ENCODE measurements at places on chromosomes 11 and 22. TPM values are rescaled to one million over a fixed set of nuclear protein-coding genes. Genes with fewer than 3 reads are reported as not detected.

GAL gene
- total RNA-seq: 0.52 TPM

OR52H1 gene
- total RNA-seq: 0.24 TPM

MUC5B gene
- total RNA-seq: 0.69 TPM

ZNF215 gene
- total RNA-seq: 1.5 TPM

CSRP3 gene
- not detected for total RNA-seq

PKNOX2 gene
- 8.2 TPM for total RNA-seq

MMP13 gene
- total RNA-seq: not detected

GRCh38 chr22:44839721-44840120 lies 87.3 kb downstream of the ARHGAP8 start:
- DNase-seq: peak; percentile 60

- peak; percentile 88 for DNase-seq
These were observed 95.1 kb downstream of the CCDC81 start for GRCh38 chr11:86469491-86470388.

- DNase-seq: no peak
These were observed 652.8 kb downstream of the KCNA4 start for GRCh38 chr11:29364006-29364405.

DNA sequence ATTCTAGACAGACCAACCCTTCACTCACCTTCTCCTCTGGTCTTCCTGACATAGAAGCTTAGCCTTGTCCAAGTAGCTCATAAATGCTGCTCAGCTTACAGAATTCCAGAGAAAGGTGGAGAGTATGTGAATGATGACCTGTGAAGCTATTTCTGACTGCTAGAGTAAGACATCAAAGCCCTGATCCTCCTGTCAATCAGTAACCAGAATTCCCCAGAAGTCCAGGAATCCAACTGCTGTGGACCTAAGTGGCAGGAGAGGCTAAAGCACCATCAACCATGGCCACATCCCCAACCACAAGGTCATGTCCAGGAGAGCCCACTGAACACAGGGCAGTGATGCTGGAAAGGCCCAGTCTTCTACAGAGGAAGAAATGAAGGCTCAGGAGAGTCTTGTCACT lies 2.6 kb downstream of the OR51G2 start:
- DNase-seq: no peak

- DNase-seq: no peak
These were observed 4.9 kb downstream of the PLXNB2 start for GRCh38 chr22:50302564-50302963.

DNA sequence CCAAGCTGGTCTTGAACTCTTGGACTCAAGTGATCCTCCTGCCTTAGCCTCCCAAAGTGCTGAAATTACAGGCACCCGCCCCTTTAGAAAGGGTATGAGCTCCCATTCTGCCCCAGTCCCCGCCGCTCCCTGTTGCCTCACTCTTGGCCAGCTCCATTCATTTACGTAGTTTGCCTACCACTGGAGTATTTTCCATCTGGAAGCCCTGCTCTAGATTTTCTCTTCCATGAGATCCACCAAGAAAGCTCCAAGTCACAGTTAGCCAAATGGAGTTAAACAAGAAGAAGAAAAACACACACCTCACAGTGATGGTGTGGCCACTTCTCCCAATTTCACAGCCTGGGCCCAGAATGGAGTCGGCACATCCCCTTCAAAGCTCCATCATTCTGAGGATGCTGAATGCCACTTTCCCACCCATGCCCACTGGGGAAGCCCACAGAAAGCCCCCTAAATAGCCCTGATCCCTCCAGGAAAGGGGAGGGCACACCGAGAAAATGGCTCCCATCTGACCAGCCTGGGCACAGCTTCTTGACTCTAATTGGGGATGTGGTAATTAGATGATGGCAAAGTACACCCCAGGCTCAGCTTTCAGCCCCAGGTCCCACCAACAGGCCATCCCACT lies 381.2 kb downstream of the MN1 start:
- DNase-seq: no peak

- peak; percentile 85 for DNase-seq
These were observed 2.3 kb downstream of the MMP11 start for GRCh38 chr22:23774922-23775436.

- no peak for DNase-seq
These were observed 66.9 kb downstream of the SCN3B start for GRCh38 chr11:123587559-123587958.

GRCh38 chr11:96035740-96036078 lies 111.8 kb upstream of the MTMR2 start:
- no peak for DNase-seq

DNA sequence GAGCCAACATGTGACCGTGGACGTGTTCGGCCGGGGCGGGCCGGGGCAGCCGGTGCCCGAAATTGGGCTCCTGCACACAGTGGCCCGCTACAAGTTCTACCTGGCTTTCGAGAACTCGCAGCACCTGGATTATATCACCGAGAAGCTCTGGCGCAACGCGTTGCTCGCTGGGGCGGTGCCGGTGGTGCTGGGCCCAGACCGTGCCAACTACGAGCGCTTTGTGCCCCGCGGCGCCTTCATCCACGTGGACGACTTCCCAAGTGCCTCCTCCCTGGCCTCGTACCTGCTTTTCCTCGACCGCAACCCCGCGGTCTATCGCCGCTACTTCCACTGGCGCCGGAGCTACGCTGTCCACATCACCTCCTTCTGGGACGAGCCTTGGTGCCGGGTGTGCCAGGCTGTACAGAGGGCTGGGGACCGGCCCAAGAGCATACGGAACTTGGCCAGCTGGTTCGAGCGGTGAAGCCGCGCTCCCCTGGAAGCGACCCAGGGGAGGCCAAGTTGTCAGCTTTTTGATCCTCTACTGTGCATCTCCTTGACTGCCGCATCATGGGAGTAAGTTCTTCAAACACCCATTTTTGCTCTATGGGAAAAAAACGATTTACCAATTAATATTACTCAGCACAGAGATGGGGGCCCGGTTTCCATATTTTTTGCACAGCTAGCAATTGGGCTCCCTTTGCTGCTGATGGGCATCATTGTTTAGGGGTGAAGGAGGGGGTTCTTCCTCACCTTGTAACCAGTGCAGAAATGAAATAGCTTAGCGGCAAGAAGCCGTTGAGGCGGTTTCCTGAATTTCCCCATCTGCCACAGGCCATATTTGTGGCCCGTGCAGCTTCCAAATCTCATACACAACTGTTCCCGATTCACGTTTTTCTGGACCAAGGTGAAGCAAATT lies 1.8 kb downstream of the FUT4 start:
- DNase-seq: peak; percentile 83

- no peak for DNase-seq
These were observed 705 bp downstream of the UNC93B1 start for GRCh38 chr11:68002938-68003845.

DNA sequence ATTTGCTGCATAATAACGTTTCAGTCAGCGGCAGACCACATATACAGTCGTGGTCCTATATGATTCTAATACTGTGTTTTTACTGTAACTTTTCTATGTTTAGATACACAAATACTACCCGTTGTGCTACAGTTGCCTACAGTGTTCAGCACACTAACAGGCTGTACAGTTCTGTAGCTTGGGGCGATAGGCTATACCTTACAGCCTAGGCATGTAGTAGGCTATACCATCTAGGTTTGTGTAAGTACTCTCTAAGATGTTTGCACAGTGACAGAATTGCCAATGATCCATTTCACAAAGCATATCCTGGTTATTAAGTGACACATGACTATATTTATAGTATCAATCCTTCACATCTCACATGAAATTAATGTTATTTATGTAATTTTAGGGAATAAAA lies 78.2 kb downstream of the YAP1 start:
- DNase-seq: no peak

GRCh38 chr22:42691440-42691839 lies 29.2 kb downstream of the A4GALT start:
- DNase-seq: no peak

- no peak for DNase-seq
These were observed 281.7 kb downstream of the NXPE2 start for GRCh38 chr11:114959953-114960505.

All from posterior vena cava (tissue), 2 donors.